H1 (cell line): ENCODE measurements at places on chromosomes 2 and 18.

DNA sequence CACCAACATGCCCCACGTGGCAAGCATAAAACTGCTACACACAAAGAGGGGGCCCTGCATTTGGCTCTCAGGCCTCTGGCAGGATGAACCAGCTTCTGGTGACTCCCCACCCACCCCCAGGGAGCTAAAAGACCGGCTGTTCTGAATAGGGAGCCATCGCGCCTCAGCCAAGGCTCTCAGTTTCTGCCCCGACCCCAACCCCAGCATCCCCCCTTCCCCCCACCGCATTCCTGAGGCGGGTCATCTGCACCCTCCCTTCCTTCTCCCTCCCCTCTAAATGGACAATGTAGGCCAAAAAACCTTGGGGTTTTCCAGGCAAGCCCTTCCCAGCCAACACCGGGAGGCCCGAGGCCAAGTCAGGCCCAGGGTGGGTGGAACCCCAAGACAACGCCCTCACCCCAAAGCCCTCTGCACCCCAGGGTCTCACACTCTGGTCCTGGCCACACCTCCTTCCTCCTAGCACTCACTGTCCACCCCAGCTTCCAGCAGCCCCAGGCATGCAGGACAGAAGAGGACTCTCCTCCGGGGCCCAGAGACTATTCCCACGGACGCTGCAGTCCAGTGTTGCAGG, 5.7 kb downstream of the CYP26B1 start:
- DNase-seq, result no peak

- no peak for DNase-seq
Measured at GRCh38 chr2:224781400-224781799, 65.2 kb upstream of the CCDC195 start.

GRCh38 chr18:50969448-50969847, 1.6 kb downstream of the ELAC1 start:
- no peak for DNase-seq

- no peak for DNase-seq
Measured at GRCh38 chr2:232882505-232883115, 12.5 kb downstream of the SNORC start.

DNA sequence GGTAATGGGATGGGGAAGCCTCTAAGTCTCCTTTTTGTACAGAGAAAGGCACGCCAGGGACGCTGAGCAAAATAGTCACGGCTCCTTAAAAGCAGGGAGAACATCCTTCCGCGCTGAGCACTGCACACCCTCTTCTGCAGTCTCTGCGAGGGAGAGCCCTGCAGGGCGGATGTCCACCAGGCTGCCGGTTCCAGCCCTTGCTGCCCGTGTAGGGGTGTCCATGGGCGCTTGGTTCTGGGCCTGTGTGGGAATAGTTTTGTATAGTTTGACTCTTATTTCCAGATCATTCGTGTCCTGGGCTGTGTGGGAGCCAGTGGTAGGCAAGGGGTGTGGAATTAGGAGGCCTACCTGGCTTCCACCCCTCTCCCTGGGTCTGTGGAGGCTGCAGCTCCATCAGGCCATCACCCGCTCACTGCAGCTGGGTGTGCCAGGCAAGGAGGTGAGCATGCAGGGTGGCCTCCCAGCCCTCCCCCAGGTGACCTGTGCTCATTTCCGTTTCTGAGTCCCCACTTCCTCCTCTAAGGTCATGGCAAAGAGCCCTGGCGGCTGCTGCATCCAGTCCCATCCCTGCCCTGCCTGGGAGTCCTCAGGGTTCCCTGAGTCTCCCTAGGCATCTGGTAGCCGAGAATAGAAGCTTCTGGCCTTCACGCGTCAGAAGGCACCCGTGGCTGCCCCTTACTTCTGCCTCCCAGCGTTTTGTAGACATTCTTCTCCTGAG, 202.6 kb downstream of the LDLRAD4 start:
- no peak for DNase-seq

GRCh38 chr2:19256121-19256601, 102.3 kb downstream of the OSR1 start:
- DNase-seq, result no peak

DNA sequence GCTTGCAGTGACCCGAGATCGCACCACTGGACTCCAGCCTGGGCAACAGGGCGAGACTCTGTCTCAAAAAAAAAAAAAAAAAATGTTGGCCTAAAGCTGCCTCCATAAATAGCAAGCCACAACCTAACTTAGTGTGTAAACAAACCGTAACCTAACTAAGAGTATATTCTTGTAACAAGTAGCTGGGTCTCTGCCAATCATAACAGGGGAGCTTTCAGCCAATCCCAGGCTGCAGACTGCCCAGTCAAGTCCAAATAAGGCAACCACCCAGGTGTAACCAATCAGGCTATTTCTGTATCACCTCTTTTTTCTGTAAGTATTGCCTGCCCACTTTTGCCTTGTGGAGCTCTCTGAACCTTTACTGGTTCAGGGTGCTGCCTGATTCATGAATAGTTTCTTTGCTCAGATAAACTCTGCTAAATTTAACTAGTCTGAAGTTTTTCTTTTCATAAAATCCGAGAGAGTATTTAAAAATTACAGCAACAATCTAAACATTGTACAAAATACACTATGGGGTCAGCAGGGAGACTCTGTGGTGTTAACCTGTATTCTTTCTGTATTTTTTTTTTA, 4.5 kb downstream of the PSTPIP2 start:
- DNase-seq, result no peak

DNA sequence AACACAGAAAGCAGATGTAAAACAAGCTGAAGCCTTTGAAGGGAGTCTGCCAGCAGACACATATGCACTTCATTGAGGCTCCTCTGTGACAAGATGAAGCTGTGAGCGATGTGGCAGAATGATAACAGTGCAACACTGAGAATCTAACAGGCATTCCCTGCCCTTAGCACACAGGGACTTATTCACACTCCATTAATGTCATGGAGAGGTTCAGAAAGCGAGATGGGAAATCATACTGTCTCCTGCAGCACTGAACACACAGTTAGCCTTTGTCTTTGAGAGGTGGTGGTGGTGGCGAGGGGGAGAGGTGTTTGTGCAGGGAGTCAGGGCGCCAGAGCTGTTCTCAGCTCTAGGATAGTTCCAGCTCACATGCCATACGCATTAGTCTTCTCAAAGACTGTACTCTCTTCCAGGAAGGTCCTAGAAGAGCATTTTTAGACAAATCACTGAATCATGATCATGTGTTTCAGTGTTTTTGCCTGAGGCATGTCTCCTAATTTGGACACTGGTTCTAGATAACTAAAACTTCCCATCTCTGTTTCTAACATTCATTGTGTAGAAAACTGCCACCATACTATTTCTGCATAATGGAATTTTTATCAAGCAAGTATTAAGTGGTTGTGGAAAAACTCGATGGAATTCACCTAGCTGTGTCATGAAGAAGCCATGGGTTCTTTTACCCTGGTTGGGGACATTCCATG, 93.5 kb upstream of the ITGB6 start:
- no peak for DNase-seq

- no peak for DNase-seq
Measured at GRCh38 chr2:105760191-105760590, 15.5 kb downstream of the NCK2 start.
